HFFc6 (cell line): ENCODE measurements at places on chromosomes 2 and 18. TPM values are rescaled to one million over a fixed set of nuclear protein-coding genes. Genes with fewer than 3 reads are reported as not detected.

DNA sequence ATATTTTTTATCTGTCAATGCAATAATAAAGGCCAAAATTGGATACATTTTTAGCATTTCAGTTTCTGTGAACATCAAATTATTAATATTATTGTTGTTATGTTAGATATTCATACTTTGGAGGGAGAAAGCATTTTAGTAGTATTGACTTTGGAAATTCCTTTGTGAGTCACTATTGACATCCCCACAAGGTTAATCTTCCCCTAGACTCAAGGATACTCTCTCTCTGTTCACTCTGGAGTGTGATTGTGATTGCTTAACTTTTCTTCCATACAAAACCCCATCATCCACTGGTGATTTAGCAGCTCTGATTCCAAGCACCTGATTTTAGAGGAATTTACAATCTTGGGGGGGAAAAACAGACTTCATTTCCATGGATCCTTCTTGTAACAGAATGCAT, 352.0 kb downstream of the THSD7B start:
- peak; percentile 15 for DNase-seq

DNA sequence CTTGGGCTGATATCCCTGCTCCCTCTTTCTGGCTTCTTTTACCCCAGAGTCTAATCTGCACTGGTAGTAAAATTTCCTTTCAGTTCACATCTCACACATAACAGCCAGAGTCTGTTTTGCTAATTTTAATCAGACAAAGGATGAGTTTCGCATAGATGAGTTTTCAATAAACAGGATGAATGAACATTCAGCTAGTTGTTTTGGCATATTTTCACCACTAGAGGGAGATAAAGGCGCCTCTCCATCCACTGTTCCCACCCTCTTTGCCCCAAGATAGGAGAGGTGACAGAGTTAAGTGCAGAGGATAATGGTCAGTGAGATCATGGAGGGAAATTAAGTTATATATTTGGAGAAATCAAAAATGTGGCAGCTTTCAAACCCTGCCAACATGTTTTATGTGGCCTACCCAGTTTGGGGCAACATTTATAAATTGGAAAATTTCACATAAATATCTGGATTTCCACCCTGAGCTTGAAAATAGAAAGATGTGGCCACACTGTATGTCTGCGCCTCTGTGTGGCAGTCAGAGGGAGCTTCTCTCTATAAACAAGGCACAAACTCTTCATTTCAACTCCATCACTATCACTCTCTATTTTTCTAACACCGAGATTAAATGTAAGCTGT, 48.5 kb upstream of the DTNA start:
- peak; percentile 48 for DNase-seq

- DNase-seq, result no peak
These were observed 7.2 kb upstream of the KCNK3 start for GRCh38 chr2:26685341-26685740.

GRCh38 chr2:152499331-152499816, 164.4 kb downstream of the FMNL2 start:
- no peak for DNase-seq

DNA sequence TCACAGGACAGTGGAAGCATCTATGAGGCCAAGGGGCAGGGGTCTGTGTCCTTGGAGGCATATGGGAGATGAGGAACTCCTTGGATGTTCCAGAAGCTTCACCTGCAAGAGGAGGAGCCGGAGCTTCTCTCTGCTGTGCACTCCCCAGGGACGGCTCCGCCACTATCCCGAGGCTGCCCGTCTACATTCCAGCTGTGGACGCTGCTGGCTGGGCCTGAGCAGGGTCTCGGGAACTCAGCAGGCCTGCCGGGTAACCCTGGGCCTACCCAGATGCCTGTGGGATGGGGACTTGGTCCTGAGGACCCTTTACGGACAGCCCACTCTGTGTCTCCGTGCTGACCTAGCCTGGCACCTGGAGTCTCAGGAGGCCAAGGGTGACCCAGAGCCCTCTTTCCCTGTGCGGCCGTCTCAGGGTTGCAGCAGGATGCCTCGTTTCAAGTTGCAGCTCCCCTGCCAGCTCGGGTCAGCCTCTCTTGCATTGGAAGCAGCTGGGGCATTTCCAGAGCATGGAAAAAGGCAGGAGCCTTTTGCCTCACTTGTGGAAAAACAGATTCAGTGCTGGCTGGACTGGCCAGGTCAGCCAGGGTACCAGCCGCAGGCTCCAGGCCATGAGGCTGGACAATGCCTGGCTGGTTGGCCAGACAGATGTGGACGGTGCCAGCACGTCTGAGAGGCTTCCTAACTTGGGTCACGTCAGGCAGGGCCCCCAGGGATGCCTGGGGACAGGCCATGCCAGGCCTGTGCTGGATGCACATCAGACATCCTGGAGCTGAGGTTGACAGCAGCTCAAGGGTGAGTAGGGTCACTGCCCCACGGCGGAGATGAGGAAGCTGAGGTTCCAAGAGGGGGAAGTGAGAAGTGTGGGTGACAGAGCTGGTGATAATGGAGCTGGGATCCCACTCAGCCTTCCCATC, 41.5 kb downstream of the SCTR start:
- DNase-seq, result no peak

- DNase-seq, result no peak
These were observed 193.0 kb upstream of the THSD7B start for GRCh38 chr2:136572335-136572734.

DNA sequence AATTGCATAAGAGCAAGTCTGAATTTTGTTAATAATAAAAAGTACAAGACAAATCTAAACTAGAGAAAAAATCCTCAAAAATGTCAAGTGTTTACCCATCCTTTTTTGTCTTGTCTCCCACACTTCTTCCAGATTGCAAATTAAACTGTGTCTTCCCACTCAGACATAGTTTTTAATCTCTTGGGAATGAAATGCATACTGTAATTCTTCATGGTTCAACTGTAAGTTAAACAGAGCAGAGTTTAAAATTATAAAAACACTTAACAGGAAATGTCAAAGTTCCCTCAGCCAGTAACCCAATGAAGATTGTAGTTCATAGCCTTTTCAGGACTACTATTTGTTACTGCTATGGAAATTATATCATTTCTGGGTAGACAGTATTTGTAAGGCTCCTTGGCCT, 171.8 kb downstream of the UBE2E3 start:
- no peak for DNase-seq

GRCh38 chr2:100241236-100241635, 81.1 kb downstream of the LONRF2 start:
- no peak for DNase-seq

TNFAIP6 gene
- 0.80 to 3.0 TPM (median 2.3 TPM) in 3 replicates for total RNA-seq

IL1F10 gene
- not detected in 3 replicates for total RNA-seq

DNA sequence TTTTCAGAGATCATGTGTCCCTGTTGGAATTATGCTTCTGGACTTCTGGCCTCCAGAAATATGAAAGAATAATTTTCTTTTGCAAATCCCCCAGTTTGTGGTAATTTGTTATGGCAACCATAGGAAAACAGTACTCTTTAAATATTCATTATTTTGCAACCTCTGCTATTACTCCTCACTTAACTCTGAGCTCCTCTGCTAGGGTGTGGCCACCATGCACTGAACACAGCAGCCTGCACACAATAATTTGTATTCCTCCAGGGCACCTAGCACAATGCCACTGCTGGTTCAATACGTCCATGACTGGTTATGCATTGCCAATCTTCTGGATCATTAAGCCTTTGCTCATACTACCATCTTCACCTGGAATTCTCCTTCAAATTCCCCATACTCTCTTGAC, 232.0 kb downstream of the CNTNAP5 start:
- no peak for DNase-seq

DNA sequence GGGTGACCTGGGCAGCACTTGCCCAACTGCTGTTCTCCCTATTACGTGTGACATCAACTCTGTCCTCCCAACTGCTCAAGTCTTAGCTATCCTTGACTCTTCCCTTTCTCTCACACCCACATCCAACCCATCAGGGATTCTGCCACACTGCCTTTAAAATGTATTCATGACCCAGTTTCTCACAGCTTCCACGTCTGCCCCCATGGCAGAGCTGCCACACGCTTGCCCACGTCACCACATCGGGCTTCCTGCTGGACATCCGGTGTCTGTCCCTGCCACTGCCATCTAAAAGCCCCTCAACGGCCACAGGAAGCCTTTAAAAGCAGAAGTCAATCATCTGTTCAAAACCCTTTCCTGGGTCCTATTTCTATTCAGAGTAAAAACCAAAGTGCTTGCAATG, 233.1 kb upstream of the POU3F3 start:
- DNase-seq, result no peak

GRCh38 chr2:181978351-181979150, 7.1 kb upstream of the PPP1R1C start:
- DNase-seq, result no peak

COL5A2 gene
- total RNA-seq, result 313 and 420 TPM in 2 replicates

DNA sequence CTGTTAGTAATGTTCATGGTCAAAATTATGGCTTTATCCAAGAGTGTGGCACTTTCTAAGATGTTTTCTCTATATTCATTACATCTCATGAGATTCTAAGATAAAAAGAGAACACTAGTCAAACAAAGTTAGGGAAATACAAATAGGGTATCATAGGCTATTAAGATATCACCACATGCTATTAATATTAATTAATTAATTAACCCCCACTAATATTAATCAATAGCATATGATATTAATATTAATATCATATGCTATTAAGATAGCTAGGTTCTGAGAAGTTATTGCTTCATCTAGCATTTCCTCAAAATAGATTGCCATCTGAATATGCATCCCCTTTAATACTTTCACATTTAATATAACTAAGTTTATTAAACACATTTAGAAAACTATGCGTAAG, 22.1 kb downstream of the DSG3 start:
- DNase-seq, result no peak

CELF4 gene
- not detected in 3 replicates for total RNA-seq
